Activated naive CD8-positive, alpha-beta T cell treated with anti-CD3 and anti-CD28 coated beads, Interleukin-2, amount 10 ng/mL, durations not matched to agents 7 days and 5 days (primary cell): ENCODE measurements at places on chromosomes 7 and 10.

DNA sequence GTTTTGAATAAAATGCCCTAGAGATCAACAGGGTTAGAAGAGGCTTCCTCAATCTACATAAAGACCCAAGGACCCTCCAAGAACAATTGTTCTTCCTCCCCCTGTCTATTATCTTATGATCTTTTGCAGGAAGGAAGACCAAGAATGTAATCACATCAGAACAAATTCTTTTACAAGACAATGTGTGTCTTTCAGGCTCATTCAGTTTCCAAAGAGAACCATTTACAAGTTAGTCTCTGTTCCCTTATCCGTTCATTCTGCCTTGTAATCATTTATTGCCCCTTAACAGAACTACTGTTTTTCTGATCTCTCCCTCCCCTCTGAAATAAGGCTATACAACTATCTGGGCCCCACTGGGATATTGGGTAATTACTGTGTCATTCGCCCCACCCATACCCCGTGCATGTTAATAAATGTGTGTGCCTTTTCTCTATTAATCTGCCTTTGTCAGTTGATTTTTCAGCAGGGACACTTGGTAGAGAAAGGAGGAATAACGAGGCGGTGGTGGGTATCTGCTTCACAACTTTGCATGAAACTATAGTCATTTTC, 5.7 kb upstream of the MKRN1 start:
- DNase-seq, result no peak

DNA sequence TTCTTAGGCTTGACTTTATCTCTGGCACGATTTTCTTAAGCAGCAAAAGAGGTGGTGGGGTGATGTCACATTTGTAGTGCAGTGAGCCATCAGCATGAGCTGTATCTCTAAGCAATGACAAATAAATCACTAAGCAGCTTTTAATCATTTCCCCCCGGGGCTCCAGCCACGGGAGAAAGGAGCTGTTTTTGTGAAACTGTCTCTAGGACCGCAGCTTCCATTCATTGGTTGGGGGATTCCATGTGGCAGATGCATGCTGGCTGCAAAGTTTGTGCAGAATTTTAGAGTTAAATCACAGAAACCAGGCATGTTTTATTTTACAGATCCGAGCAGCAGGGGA, 464 bp downstream of the KIAA1217 start:
- DNase-seq, result no peak

- no peak for DNase-seq
These were observed 14.4 kb upstream of the SRRM3 start for GRCh38 chr7:76187272-76187671.

GRCh38 chr7:35257251-35258124, 3.6 kb upstream of the TBX20 start:
- DNase-seq, result no peak

DNA sequence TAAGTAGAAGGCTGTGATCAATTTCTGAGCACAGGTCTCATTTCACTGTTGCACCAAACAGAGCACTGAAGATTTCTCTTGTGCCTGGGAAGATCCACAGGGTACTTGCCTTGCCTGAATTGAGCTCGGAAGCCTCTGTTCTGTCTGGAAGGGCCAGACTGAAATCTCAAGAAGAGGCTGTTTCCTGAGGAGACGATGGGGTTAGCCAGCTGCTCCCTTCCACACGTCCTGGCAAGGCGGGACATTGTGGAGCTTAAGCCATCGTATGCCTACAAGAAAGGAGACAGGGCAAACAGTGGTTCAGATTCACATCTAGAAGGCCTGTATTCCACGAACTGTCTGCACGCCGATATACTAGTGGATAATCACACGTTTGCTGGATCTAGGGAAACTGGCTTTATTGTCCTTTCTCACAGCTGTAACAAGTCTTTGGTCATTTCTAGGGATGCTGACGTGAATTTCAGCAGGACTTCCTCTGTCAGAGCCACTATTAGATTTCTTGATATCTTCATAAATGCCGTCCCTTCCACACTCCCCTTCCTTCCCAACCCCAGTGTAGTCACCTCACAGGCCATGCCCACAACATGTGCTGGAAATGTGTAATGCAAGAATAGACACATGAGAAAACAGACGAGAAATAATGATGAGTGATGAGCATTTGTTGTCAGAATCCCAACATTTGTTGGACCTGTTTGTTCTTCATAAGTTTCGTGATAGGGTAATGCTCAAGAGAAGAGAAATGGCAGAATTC, 137.2 kb upstream of the RSU1 start:
- no peak for DNase-seq

- no peak for DNase-seq
These were observed 182.8 kb upstream of the CHRM2 start for GRCh38 chr7:136685501-136686173.

DNA sequence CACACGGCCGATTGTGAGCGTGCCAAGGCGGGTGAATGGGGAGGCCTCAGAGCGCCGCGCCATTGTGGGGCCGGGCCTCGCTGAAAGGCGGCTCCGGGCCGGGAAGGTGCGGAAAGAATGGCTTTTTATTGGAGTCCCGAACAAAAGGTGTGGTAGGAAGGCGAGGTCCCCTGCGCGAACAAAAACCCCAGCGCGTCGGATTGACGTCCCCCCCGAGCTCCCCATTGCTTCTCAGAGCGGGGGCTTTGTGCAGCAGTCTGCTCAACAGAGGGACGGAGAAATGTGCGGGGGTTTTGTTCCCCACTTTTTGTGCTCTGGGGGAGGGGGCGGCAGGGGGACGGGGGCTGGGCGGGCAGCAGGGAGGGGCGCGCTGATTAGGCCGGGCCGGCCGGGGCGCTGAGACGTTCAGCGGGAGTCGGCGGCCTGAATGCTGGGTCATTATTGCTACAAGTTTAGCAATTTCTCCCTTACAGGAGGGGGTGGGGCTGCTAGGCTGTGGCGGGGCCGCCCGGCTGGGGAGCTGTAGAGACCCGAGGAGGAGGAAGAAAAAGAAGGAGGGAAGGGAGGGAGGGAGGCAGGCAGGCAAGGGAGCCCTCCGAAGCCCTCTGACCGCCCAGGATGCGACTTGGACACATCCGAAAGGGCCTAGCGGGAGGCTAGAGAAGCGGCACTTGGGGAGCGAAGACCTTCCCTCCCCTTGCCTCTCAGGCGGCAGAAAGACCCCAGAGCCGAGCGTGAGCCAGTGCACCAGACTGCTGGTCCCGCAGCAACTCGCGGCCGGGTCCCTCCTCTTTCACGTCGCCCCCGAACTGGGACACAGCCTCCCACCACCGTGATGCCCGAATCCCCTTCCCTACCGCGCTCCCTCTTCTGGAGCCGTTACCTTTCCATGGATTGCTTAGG, 4.6 kb downstream of the NKX2-3 start:
- DNase-seq, result no peak

DNA sequence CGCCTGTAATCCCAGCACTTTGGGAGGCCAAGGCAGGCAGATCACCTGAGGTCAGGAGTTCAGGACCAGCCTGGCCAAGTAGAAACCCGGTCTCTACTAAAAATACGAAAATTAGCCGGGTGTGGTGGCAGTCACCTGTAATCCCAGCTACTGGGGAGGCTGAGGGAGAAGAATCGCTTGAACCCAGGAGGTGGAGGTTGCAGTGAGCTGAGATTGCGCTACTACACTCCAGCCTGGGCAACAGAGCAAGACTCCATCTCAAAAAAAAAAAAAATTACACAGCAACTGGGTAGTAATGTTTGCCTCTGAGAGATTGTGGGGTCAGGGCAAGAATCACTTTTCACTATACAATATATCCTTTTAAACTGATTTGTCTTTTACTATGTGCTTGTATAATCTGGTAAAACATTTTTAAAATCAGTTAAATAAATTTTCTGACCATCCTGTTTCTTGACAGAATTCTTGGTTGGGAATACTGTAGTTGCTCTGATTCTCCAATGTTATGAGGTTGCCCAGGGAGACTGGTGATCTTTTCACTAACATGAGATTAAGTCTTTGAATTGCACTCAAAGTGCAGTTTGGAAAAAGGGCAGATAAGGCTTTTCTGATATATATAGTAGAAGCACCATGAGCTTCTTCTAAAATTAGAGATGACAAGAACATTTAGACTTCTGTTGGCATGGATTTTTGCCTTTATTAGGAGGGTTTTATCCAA, 1.5 kb downstream of the ENTPD7 start:
- DNase-seq, result no peak

DNA sequence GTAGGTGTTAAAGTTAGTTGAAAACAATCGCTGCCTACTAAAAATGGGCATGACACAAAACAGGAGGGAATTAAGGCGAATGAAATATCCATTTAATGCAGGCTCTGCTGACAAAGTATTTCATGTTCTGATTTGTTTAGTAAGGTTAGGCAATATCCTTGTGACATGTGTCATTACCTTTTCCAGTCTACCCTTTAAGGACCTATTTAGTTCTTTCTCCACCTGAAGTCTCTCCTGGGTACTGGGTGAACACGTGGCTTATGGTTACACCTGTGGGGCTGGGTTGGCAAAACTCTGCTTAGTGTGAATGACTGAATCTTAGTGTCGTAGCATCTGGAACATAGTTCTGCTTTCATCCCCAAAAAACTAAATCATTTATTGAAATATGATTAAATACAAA, 313.5 kb downstream of the CCDC3 start:
- DNase-seq, result no peak

DNA sequence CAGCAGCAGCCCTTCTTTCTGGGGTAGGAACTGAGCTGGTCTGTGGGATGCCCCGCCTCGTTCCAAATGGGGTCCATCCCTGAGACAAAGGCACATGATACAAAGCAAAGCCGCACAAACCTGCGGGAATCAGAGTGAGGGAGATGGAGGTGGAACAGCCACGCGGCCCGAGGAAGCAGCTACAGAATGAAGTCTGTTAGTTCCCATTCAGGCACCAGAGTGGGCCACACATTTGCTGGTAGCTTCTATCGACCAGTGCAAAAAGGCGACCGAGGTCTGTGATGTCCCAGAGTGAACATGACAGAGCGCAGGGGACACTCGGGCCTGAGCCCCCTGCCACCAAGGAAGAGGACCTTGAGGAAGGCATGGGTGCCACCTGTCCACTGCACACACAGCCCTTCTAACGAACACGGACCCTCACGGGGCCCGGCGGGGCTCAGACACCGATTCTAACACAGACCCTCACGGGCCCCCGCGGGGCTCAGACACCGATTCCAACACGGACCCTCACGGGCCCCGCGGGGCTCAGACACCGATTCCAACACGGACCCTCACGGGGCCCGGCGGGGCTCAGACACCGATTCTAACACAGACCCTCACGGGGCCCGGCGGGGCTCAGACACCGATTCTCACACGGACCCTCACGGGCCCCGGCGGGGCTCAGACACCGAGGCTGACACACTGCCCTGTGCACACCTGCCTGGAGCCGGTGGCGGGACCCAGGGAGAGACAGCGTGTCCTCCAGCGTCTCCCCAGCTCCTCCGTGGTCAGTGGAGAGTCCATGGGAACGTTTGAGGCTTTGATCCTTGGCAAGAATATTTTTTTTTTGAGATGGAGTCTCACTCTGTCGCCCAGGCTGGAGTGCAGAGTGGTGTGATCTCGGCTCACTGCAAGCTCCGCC, 32.8 kb upstream of the FAM20C start:
- no peak for DNase-seq

- no peak for DNase-seq
These were observed 406.5 kb downstream of the PLXNA4 start for GRCh38 chr7:132169730-132170129.

DNA sequence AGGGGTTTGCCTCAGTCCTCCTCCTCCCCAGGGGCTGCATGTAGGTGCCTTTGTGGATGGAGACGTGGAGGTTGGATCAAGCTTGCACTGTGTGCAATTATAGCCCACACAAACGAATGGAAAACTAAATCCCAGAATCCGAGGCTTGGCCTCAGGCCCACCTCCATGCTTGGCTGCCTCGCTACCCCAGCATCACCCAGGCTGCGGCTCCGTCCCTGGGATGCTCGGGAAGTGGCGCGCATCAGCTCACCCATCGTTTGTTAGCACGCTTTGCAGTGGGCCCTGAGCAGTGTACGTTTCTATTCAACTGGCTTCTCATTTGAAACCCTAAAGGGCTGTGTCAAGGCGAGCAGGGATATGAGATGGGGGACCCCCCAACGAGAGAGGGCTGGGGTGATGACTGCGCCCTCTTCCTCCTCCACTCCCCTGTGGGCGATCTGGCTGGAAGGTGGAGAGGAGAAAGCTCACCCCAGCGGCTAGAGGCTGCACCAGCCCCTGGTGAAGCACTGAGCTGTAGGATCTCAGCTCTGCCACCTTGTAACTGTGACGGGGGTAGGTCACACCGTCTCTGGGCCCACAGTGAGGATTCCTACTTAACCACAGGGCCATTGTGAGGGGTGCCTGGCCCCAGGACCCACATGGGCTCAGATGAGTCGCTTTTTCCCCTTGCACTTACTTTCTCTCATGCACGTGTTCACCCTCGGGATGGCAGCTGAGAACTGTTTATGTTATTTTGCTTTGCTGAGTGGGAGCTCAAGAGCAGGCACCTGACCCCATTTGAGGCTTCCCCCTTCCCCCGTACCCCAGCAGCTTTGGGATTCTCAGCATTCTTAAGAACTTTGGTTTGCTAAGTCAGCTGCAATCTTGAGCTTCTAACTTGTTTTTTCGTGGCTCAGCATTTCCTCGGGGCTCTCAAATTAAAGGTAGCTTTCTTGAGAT, 12.7 kb upstream of the BTBD16 start:
- no peak for DNase-seq

GRCh38 chr10:108566316-108567107, 1356.8 kb downstream of the XPNPEP1 start:
- no peak for DNase-seq

- DNase-seq, result no peak
These were observed 176.8 kb downstream of the PRKG1 start for GRCh38 chr10:51251110-51251509.

DNA sequence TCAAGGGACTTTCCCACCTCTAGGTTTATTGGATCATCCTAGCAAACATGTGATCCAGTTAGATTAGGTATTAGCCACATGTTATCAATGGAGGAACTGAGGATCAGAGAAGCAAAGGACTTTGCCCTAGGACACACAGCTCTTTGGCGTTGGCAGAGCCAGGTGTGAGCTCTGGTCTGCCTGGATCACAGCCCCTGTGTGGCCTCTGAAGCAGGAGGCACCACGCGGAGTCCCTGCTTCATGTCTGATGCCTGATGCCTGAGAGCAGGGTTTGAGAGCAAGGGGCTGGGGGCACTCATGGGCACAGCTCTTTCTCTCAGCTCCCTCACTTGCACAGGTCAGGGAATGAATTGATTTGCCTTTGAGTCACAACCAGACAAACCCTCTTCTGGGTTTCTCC, 64.7 kb upstream of the CTBP2 start:
- DNase-seq, result no peak

DNA sequence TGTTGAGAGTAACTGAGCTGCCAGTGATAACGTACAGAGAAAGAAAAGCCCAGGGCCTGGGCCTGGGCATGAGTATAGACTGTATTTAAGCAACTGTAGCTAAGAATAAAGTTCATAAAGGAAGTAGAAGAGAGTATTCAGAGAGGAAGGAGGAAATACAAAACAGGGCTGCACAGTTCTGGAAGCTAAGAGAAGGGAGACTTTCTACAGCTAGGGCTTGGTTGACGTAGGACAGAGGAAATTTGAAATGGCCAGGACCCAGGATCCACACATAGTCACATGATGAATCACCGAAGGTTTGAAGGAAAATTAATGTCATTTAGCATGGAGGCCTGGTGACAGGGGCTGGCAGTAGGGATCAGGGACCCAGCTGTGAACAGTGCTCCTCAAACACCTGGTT, 66.7 kb downstream of the ARL4A start:
- no peak for DNase-seq
